IPS-NIHi11 (cell line): ENCODE measurements at places on chromosomes 16 and 17.

DNA sequence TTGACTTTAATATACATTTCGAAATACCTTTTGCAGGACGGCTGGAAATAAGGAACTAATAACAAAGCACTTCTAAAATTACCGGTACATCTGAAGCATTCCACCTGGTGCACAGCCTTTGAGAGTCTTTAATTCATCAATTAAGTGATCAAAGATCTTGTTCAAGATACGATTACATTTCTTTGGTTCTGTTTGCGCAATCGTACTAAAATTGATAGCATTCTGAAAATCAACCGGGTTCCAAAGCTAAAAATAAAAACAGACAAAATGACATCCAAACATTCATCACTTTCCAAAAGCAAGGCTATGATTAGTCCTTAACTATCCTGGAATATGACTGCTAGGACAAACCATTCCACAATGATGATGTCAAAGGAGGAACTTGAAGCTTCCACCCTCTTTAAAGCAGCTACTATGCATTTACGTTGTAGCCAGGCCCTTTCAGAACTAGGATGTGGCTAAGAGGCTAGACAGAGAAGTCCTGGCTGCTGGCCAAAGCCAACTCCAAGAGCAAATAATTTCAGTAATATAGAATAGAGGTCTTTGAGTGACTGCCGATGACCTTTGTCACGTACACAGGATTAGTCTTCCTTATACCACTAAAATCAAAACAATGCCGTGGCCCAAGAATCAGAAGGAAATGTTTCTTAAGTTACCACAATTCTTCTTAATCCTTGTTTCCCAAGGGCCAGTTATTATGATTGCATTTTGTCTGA lies 299.8 kb upstream of the PSMD7 start:
- no peak for DNase-seq

- no peak for DNase-seq
Measured at GRCh38 chr17:72270273-72270924, 149.6 kb downstream of the SOX9 start.

DNA sequence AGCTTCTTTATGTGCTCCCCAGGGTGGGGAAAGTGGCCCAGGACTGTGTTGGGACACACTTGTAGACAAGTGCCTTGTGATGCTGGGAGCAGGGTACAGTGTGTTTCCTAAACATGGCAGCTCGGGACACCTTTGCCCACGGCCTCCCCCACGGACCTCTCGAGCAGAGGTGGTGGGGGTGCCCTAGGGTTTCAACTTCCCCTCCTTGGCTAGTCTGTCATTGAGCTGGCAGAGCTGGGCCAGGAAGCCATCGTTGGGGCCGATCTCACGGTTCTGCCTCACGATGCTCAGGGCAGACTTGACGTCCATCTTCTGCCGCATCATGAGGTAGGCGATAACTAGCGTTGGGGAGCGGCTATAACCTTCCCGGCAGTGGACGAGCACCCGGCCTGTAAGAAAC lies 9.4 kb downstream of the DUSP3 start:
- DNase-seq: no peak

DNA sequence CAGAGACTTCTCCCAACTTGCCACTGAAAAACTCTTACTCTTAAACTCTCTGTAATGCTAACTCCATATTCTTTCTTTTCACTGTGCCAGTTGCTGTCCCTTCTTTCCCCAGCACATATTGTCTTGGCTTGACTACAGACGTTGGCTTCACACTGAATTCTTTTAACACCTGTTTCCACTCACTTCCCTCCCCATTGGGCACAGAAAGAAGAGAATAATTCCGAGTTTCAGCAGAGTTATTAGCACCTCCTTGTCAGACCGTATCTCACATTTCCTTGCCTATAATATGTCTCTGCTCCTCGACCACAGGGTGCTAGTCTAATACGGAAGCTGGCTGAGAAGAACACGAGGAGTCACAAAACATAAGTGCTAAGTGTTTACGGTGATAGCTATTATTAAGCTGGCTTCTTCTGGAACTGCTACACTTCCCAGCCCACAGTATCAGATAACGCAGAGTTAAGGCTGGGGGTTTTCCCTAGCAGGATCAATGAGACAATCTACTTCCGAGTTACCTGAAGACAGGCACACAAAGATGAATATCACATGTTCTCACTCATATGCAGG lies 188.5 kb upstream of the CDH8 start:
- DNase-seq: no peak

DNA sequence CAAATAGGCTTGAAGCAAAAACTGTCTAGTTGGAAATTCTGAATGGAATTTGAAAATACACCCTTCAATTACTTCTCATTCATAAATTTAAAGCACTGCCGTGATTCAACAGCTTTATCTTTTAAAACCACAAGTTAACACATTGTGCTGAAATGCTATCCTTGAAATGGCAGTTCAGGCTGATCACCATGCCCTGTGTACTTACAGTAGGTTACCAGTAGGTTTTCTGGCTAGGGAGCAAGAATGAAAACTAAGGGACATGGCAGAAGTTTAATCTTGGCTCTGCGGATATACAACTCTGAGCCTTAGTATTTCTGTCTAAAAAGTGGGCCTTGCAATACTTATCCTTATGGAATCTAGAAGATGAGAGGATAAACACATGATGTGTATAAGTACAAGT lies 28.0 kb downstream of the NXPH3 start:
- no peak for DNase-seq
